MV-4-11 (cell line): ENCODE measurements at places on chromosomes 12 and 14.

- no peak for DNase-seq
Observed at GRCh38 chr14:98963610-98964009, 308.4 kb downstream of the BCL11B start.

GRCh38 chr12:77734214-77734883, 96.3 kb upstream of the NAV3 start:
- no peak for DNase-seq

GRCh38 chr12:30837595-30837994, 82.8 kb upstream of the CAPRIN2 start:
- no peak for DNase-seq

DNA sequence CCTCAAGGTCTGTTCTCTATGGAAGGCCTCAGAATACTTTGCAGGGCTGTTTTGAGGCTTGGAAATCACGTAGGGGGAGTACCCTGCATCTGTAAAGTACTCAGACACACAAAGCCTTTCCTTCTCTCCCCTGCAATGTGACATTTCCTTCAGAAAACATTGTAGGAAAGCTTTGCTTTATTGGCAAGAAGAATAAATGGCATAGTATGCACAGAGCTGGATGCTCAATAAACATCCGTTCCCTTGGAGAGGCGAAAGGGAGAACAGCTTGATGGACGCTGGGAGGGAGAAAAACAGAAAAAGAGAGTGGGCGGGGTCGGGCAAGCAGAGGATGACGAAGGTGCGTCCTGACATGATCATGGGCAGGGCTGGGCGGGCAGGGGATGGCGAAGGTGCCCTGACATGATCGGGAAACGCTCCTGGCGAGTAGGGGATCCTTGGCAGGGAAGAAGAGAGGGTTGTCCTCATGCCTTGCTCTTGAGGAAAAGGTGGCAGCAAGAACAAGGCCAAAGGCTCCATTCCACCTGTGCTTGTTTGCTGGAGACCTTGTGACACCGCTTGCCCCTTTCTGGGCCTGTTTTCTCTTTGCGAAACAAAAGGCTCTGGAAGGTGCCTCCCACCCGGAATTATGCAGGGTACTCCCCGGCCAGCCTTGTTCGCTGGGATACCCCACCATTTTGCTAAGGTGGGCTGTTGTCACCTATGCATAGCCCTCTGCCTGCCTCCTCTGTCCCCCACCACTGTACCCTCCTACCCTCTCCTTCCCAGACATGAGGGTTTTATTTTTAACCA, 21.1 kb downstream of the IRF2BPL start:
- DNase-seq: no peak

DNA sequence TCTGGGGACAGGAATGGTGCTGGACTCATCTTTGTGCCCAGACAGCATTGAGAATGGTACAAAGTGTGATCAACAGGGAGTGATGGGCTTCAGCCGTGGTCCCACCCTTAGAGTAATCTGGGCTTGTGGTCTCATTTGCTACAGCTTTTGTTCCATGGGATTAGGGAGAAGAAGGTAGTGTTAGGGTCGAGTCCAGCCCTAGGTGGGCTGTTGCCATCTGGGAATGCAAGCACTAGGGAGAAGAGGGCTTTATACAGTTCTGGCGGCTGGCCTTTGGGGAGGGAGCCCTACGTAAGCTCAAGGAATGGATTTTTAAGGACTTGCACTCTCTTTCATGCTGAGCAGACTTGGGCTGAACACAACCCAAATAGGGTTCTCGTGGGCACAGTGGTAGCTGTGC, 4.9 kb downstream of the PLEKHG3 start:
- no peak for DNase-seq

DNA sequence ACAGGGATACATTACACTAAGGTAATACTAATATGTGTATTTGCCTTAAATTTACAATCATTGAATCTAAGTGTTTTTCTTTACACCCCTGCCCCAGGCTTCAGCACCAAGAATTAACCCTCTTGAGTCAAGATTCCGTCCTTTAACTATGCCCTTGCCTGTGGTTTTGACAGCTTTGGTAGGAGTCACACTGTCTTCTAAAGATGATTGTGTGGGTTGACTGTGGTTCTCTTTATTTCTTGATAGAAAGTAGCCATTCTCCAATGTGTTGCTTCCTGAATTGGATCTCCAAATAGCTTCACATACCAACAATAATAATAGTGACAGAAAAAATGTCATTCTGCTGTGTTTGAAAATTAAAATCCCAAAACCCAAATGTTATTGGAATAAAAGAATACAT, 3.6 kb downstream of the CLEC7A start:
- peak; percentile 64 for DNase-seq

DNA sequence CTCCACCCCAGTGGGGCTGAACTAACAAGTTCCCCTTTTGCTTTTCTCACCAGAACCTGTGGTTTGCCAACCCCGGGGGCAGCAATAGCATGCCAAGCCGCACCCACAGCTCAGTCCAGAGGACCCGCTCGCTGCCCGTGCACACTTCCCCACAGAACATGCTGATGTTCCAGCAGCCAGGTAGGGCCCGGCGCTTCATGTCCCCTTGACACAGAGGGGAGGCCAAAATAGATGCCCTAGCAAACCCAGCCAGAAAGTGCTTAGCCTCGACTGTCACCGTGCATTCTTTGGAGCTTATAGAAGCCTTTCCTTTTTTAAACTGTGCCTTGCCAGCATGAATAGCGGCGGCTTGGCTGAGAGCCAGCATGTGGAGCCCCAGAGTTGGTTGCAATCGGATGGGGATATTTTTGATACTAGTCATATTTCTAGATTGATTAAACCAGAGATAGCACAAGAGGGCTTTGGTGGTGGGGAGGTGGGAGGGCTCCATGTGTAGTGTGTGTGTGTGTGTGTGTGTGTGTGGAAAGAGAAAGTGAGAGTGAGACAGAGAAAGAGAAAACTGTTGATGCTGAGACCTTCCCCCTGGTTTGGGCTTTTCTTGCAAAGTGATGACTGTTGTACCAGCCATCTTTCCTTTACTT, 126.1 kb downstream of the GCH1 start:
- DNase-seq: peak; percentile 79

GRCh38 chr12:47863467-47863866, 41.3 kb downstream of the VDR start:
- no peak for DNase-seq

DNA sequence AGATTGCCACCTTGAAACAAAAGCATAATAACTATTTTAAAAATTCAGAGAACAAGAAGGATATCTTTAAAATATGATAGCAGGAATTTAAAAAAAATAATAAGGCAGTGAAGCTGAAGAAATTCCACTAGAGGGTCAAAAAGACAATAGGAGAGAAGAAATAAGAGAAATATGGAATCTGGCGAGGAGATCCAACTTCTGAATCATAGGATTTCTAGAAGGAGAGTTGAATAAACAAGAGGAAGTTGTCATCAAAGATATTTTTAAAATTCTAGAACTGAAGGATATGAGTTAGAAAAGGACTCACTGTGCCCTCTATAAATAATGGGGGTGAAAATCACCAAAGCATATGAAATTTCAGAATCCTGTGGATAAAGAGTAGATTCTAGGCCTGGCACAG, 26.8 kb upstream of the TOMM20L start:
- no peak for DNase-seq

DNA sequence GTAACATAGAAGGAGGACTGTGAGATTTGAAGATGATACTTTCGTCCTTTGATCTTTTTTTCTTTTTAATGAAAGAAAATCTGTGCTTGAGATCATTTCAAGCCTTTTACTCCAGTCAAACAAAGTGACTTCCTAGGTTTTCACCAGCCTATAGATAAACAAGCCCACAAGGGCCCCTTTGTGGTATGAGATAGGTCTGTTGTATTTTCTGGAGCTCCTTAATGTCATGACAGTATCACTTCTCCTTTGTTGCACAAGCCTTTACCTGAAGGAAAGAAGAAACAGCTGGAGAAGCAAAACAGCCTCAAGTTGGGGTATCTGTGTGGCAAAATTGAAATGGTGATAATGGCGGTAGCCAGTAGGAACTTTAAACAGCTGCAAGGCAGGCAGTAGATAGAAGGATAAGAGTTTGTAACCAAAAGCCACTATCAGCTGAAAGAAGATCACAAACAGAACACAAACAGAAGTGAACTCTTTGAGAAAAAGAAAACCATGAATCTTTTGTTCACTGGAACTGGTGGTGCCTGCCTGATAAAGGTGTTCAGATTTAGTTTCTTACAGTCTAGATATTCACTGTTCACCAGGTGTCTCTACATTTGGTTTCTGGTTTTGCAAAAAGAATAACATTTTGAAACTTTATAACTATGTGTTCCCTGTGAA, 96.8 kb downstream of the LGR5 start:
- peak; percentile 46 for DNase-seq
